ENCODE measurements at places on chromosomes 6 and 20.

DNA sequence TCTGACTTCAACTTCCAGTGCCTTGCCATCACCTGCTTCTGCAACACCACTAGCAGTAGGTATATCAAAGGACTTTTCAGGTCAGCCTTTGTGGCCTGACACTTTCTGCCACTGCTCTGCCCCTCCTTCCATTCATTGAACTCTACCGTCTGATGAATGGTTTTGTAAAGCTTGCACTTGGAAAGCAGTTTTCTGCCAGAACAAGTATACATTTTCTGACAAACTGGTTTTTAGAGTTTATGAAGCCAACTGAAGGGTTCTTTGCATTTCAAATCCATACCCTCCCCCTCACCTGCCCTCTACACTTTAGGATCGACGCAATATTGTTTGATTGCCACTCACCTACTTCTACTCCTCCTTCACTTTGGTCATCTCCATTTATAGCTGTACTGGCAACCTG is 603.1 kb downstream of the HACE1 start:
- DNase-seq: no peak

DNA sequence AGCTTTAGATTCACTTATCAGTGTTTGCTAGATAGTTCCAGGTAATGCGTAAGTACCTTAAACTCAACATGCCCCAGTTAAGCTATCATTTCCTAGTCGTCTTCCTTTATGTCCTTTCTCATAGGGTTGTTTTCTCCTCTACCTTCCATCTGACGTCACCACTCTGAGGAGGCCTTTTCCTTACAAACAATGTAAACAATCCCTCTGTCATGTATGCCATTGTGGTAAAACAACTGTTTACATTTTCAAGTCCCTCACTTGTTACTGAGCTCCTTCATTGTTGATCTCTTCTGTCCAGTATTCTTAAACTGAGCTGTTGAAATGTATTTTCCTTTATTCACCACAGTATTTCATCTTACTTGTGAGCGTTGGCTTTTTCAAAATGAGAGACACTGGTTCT is 45.4 kb upstream of the PLCG1 start:
- DNase-seq: no peak

GRCh38 chr6:2433711-2434110 is 188.3 kb upstream of the GMDS start:
- DNase-seq: no peak

DNA sequence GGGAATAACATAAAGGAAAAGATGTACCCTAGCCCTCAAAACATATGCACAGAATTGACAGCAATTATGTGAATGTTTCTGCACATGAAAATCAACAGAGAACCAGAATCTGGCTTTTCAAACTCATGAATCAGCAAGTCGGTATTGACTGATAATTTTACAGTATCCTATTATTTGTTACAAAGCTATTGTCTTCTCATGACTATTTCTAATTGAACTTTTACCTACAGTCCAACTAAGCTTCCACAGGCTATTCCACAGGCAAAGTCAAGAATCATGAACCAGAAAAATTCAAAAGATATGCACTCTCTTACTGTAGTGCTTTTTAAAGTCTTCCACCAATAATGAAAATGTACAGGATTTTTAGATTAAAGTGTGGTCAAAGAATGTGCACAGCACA is 49.1 kb upstream of the DST start:
- no peak for DNase-seq

DNA sequence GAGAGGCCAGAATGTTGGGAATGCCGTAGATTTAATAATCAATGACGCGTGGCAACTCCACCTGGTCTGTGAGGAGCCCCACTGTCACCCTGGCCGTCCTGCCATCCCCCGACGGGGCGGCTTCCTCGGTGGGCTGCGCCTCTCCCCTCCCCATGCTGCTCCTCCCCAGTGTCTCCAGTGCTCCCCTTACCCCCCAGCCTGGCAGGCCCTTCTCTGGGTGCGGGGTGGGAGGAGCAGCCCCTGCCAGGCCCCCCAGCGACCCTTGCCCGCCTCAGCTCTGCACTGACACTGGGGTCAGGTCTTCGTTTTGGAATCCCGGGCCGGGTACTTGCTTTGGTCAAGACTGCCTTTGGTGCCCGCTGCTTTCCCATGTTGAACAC is 82.3 kb upstream of the FRMD1 start:
- DNase-seq: no peak
